ENCODE measurements at places on chromosomes 16 and 17. TPM values are rescaled to one million over a fixed set of nuclear protein-coding genes. Genes with fewer than 3 reads are reported as not detected.

- no peaks in the 10 kb centered on the region for H3K36me3 ChIP-seq
- H3K27me3 ChIP-seq: no peaks in the 10 kb centered on the region
- H3K4me1 ChIP-seq: no peaks in the 10 kb centered on the region
- H3K4me3 ChIP-seq: no peak overlapping the region
These were observed 451.9 kb downstream of the SLC39A11 start for GRCh38 chr17:72640415-72641165.

- no peaks in the 10 kb centered on the region for H3K4me1 ChIP-seq
- no peak for DNase-seq
- no peak overlapping the region for H3K4me3 ChIP-seq
- H3K36me3 ChIP-seq: no peaks in the 10 kb centered on the region
- H3K27me3 ChIP-seq: no peaks in the 10 kb centered on the region
These were observed 164.2 kb upstream of the LHX1 start for GRCh38 chr17:36773039-36773438.

DNA sequence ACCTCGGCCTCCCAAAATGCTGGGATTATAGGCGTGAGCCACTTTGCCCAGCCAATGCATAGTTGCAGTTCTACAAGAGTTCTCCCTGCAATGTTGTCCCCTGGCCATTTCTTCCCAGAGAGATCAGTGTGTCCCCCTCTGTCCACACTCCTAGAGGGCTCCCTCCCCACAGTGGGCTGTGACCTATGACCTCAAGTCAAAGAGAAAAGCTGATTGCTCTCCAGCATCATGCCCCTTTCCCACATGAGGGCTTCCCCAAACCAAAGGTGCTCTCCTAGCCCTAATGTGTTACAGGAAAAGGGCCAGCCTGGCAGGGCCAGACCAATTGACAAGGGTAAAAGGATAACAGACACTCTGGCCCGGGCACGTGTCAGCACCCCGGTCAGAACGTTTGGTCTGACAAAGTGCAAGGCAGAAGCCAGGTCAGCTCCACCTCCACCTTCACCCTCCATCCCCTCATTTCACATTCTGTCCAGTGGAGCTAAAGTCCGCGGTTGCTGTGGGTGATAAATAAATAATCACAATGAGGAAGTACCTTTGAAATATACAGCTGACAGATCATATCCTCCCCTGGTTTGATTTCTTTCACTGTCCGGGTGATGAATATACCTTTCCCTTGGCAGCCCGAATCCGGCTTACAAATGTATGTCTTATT, 17.8 kb downstream of the TTLL6 start:
- H3K4me1 ChIP-seq: peaks cover 32% of the 10 kb centered on the region
- no peak overlapping the region for H3K27ac ChIP-seq
- no peak for DNase-seq

- no peak for DNase-seq
- H3K4me3 ChIP-seq: no peak overlapping the region
- H3K27me3 ChIP-seq: no peaks in the 10 kb centered on the region
- H3K36me3 ChIP-seq: no peaks in the 10 kb centered on the region
- no peaks in the 10 kb centered on the region for H3K4me1 ChIP-seq
- no peak overlapping the region for H3K27ac ChIP-seq
These were observed 20.4 kb downstream of the KRT12 start for GRCh38 chr17:40846515-40847144.

DNA sequence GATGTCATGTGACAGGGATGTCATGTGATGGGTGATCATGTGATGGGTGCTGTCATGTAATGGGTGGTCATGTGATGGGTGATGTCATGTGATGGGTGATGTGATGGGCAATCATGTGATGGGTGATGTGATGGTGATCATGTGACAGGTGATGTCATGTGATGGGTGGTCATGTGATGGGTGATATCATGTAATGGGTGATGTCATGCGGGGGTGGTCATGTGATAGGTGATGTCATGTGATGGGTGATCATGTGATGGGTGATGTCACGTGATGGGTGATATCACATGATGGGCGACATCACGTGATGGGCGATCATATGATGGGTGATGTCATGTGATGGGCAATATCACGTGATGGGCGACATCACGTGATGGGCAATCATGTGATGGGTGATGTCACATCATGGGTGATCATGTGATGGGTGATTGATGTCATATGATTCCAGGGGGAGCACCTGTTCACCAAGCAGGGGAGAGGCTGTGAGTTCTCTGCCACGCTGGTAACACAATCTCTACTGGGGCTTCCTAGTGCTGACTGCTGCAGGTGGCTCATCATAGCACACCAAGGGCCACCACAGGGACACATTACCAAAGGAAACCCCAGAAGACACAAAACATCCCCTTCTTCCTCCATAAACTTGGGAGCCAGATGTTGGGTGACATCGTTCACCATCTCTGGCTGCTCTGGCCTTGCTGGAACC, 16.5 kb downstream of the CD300LB start:
- no peak overlapping the region for H3K4me3 ChIP-seq
- H3K27me3 ChIP-seq: peaks cover 15% of the 10 kb centered on the region
- H3K36me3 ChIP-seq: no peaks in the 10 kb centered on the region
- H3K4me1 ChIP-seq: no peaks in the 10 kb centered on the region
- no peak overlapping the region for H3K27ac ChIP-seq

- H3K27ac ChIP-seq: no peak overlapping the region
- no peaks in the 10 kb centered on the region for H3K36me3 ChIP-seq
- H3K27me3 ChIP-seq: no peaks in the 10 kb centered on the region
- peaks cover 8% of the 10 kb centered on the region for H3K4me1 ChIP-seq
- H3K4me3 ChIP-seq: no peak overlapping the region
- no peak for DNase-seq
These were observed 7.2 kb upstream of the CCDC182 start for GRCh38 chr17:57752031-57752905.

GRCh38 chr17:2615882-2616281, 22.4 kb downstream of the PAFAH1B1 start:
- H3K4me1 ChIP-seq: peaks cover 24% of the 10 kb centered on the region
- H3K27ac ChIP-seq: no peak overlapping the region
- DNase-seq: no peak
- H3K4me3 ChIP-seq: no peak overlapping the region

- no peak overlapping the region for H3K27ac ChIP-seq
- no peaks in the 10 kb centered on the region for H3K27me3 ChIP-seq
- no peak for DNase-seq
These were observed 27.4 kb upstream of the FAM20A start for GRCh38 chr17:68628576-68628957.

- peaks cover 28% of the 10 kb centered on the region for H3K27me3 ChIP-seq
- no peak for DNase-seq
- no peaks in the 10 kb centered on the region for H3K36me3 ChIP-seq
- H3K27ac ChIP-seq: no peak overlapping the region
These were observed 823 bp upstream of the NOTUM start for GRCh38 chr17:81961521-81962498.

- no peaks in the 10 kb centered on the region for H3K27me3 ChIP-seq
- peaks cover 7% of the 10 kb centered on the region for H3K4me1 ChIP-seq
- DNase-seq: no peak
These were observed 13.1 kb upstream of the MSI2 start for GRCh38 chr17:57243171-57243622.

- H3K27ac ChIP-seq: no peak overlapping the region
- no peak overlapping the region for H3K4me3 ChIP-seq
- H3K27me3 ChIP-seq: no peaks in the 10 kb centered on the region
- no peaks in the 10 kb centered on the region for H3K36me3 ChIP-seq
- DNase-seq: no peak
These were observed 17.0 kb upstream of the LHX1 start for GRCh38 chr17:36920032-36921005.

GRCh38 chr17:43945074-43945829, 3.0 kb upstream of the PPY start:
- no peaks in the 10 kb centered on the region for H3K27me3 ChIP-seq
- no peak overlapping the region for H3K4me3 ChIP-seq
- no peak for DNase-seq
- H3K4me1 ChIP-seq: peaks cover 7% of the 10 kb centered on the region

DNA sequence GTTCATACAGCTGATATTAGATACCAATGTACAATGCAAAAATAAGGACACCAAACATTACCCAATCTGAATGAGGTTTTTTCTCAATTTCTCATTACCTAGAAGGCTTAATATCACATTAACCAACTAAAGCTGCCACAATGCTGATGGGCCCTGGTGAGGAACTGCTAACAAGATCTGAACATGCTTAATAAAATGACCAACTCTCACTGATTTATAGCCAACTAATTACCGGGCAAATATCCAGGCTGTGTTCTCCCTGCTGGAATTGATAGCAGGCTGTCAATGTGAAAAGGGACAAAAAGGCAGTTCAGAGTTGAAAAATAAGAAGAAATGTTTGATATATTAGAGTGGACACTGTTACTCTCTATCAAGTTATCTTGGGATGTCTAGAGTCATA, 124.6 kb downstream of the TOX3 start:
- no peak overlapping the region for H3K4me3 ChIP-seq
- H3K27ac ChIP-seq: no peak overlapping the region
- DNase-seq: no peak
- no peaks in the 10 kb centered on the region for H3K36me3 ChIP-seq

GRCh38 chr17:15398291-15398690, 56.9 kb upstream of the TEKT3 start:
- DNase-seq: no peak
- no peaks in the 10 kb centered on the region for H3K27me3 ChIP-seq
- H3K36me3 ChIP-seq: no peaks in the 10 kb centered on the region
- peaks cover 27% of the 10 kb centered on the region for H3K4me1 ChIP-seq
- peak overlapping the region; percentile 21 for H3K27ac ChIP-seq
- H3K4me3 ChIP-seq: no peak overlapping the region

- H3K4me3 ChIP-seq: no peak overlapping the region
- peaks cover 66% of the 10 kb centered on the region for H3K4me1 ChIP-seq
- no peaks in the 10 kb centered on the region for H3K27me3 ChIP-seq
- peak overlapping the region; percentile 78 for H3K27ac ChIP-seq
- DNase-seq: no peak
- H3K36me3 ChIP-seq: no peaks in the 10 kb centered on the region
These were observed 62.6 kb downstream of the ZFHX3 start for GRCh38 chr16:72985148-72985941.

DNA sequence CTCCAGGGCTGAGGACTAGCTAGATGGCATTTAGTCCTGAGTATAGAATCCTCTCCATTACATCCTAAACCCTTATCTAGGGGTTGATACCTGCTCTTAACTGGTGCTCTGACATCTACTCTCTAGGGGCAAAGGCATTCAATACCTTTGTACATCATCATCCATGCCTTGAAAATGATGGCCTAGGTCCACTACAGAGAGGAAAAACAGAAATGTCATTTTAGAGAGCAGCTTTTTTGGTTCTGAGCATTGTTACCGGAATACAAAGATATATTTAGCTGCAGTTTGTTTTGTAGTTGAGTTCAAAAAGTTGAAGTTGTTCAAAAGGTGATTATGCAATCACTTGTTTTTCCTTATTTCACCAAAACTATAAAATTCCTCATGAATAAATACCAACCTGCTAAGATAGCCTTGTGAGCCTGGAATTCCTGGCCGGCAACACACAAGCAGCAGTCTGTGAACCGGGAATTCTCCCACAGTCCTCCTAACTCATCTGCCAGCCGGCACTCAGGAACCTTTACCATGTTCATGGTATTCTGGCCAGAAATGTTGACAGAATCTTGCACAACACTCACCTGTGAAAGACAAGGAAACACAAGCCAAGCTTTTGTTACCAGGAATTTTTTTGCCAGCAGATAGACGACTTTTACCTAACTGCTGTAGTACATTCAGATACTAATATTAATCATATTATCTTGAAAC, 35.4 kb downstream of the NXPH3 start:
- peak overlapping the region; percentile 52 for H3K27ac ChIP-seq
- peaks cover 67% of the 10 kb centered on the region for H3K36me3 ChIP-seq
- peaks cover 54% of the 10 kb centered on the region for H3K4me1 ChIP-seq
- DNase-seq: no peak
- no peaks in the 10 kb centered on the region for H3K27me3 ChIP-seq

GRCh38 chr17:40952661-40953060, 14.1 kb downstream of the KRT39 start:
- no peak overlapping the region for H3K27ac ChIP-seq
- H3K4me1 ChIP-seq: peaks cover 14% of the 10 kb centered on the region
- no peaks in the 10 kb centered on the region for H3K36me3 ChIP-seq
- no peak for DNase-seq

MFSD6L gene
- total RNA-seq: 0.17 TPM

SLC47A1 gene
- not detected for total RNA-seq

KRTAP4-16 gene
- total RNA-seq: not detected

CHD3 gene
- 100 TPM for total RNA-seq

CA7 gene
- total RNA-seq: not detected

DNAAF1 gene
- total RNA-seq: 0.66 TPM

IL17C gene
- not detected for total RNA-seq

KCNAB3 gene
- 1.2 TPM for total RNA-seq
